Astrocyte (in vitro differentiated cells and primary cell): ENCODE measurements at places on chromosomes 3 and 15. TPM values are rescaled to one million over a fixed set of nuclear protein-coding genes. Genes with fewer than 3 reads are reported as not detected.

DNA sequence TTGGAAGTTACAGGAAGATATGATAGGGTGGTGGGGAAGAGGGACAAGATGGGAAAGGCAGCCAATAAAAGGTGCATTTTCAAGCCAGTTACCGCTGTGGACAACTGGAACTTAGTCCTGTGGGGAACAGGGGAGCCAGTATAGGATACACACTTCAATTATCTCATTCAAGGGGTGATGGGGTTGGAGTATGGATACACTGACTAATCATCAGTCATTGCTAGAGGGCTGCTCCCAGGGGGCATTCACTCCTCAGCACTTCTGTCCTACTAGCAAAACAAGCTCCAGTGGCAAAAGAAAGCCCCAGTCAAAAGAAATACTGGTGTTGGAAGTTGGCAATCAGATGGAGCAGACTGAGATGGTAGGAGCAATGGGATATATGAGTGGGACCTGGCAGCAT is 183.4 kb upstream of the GADL1 start:
- H3K27ac ChIP-seq, result peak overlapping the region; percentile 83
- peak; percentile 37 for DNase-seq
- H3K36me3 ChIP-seq, result no peaks in the 10 kb centered on the region

DNA sequence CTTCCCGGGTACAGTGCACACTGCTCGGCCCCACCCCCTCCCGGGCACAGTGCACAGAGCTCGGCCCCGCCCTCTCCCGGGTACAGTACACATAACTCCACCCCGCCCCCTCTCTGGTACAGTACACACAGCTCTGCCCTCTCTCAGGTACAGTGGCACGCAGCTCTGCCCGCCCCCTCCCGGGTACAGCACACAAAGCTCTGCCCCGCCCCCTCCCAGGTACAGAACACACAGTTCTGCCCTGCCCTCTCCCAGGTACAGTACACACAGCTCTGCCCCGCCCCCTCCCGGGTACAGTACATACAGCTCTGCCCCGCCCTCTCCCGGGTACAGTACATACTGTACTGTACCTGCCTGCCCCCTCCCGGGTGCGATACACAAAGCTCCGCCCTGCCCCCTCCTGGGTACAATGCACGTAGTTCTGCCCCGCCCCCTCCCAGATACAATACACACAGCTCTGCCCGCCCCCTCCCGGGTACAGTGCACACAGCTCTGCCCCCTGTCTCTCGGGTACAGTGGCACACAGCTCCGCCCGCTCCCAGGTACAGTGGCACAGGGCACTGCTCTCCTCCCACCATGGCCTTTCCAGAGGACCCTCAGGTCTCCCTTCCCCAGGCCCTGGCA is 16.4 kb upstream of the PRR20G start:
- no peak for DNase-seq
- no peaks in the 10 kb centered on the region for H3K36me3 ChIP-seq
- no peaks in the 10 kb centered on the region for H3K4me1 ChIP-seq
- no peaks in the 10 kb centered on the region for H3K27me3 ChIP-seq
- no peak overlapping the region for H3K4me3 ChIP-seq
- H3K27ac ChIP-seq, result no peak overlapping the region

Gene PP2D1
- total RNA-seq, result not detected in 2 replicates

Gene IL5RA
- not detected in 2 replicates for total RNA-seq

Gene CNTN4
- not detected in 2 replicates for total RNA-seq

DNA sequence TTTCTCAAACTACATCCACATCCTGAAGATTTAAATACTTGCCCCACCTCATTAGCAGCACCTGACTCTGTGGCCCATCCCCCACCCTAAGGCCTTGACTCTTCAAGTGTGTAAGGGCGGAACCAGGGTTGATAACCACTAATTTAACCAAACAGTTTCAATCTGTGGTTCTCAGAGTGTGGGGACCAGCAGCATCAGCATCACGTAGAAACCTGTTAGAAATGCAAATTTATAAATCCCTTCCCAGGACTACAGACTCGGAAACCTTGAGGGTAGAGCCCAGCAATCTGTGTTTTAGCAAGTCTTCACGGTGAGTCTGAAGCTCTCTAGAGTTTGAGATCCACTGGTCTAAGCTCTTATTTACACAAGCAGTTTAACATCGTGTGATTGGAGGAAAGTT is 12.4 kb downstream of the GNB4 start:
- no peaks in the 10 kb centered on the region for H3K4me1 ChIP-seq
- no peaks in the 10 kb centered on the region for H3K36me3 ChIP-seq
- no peaks in the 10 kb centered on the region for H3K27me3 ChIP-seq
- no peak for DNase-seq
- no peak overlapping the region for H3K4me3 ChIP-seq

Gene AHSG
- not detected in 2 replicates for total RNA-seq

Gene ILDR1
- not detected in 2 replicates for total RNA-seq

- DNase-seq, result no peak
- no peak overlapping the region for H3K4me3 ChIP-seq
- no peaks in the 10 kb centered on the region for H3K4me1 ChIP-seq
- H3K27me3 ChIP-seq, result peaks cover 35% of the 10 kb centered on the region
- H3K36me3 ChIP-seq, result no peaks in the 10 kb centered on the region
These were observed 29.1 kb downstream of the FGD5 start for GRCh38 chr3:14847613-14848541.

Gene TRPM1
- total RNA-seq, result not detected in 2 replicates

- no peak overlapping the region for H3K4me3 ChIP-seq
- H3K4me1 ChIP-seq, result no peaks in the 10 kb centered on the region
- no peak overlapping the region for H3K27ac ChIP-seq
- H3K27me3 ChIP-seq, result no peaks in the 10 kb centered on the region
These were observed 295.9 kb upstream of the UBE2E2 start for GRCh38 chr3:22907161-22907780.

Gene COLQ
- total RNA-seq, result 1.2 and 1.7 TPM in 2 replicates

DNA sequence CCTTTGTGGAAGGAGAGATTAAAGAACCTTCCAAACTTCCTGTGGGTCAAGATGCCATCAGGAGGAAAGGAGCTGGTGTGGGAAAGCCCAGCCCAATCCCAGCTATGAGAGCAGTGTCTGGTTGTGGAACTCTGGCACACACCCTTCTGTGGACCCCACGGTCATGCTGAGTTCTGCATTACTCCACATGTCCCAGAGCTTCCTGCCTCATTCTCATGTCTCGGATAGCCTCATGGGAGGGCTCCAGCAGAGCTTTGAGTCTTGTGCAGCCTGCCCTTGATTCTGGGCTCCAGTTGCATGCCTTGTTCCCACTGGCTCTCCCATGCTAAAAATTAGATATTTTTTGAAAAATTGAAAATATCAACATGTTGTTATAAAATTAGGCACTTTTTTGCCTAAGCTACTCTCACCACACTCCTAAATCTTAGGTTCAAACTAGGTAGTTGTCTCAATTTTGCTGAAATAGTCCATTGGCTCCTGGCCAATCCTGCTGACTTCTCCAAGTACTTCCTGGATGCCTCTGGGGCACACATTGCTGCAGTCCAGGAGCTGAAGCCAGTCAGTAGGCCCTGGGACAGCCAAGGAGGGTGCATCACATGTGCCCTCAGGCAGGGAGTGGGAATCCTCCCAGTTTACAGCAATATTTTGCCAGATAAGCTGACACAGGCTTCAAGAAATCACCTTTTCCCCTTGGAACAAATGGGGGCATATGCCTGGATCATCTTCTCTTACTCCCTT is 144.3 kb downstream of the EEFSEC start:
- DNase-seq, result no peak
- no peak overlapping the region for H3K4me3 ChIP-seq
- H3K36me3 ChIP-seq, result no peaks in the 10 kb centered on the region
- H3K27ac ChIP-seq, result no peak overlapping the region
- no peaks in the 10 kb centered on the region for H3K4me1 ChIP-seq
- no peaks in the 10 kb centered on the region for H3K27me3 ChIP-seq

DNA sequence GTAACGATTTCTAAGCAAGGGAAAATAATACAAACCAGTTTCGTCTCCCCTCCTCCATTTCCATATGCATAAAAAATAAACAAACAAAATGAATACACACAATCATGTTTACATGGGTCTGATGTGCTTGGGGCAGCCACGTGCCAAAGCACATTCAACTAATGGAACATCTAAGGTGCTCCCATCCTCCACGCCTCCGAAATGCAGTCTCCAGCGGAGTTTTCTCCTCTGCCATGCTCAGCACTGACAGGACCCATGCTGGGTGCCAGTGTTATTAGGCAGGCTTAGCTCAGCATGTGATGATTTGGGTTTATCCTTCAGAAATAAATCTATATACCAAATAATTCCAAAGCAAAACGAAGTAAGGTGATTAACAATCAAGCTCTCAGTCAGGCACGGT is 337.3 kb upstream of the ATP10A start:
- H3K4me3 ChIP-seq, result no peak overlapping the region
- DNase-seq, result no peak
- no peaks in the 10 kb centered on the region for H3K27me3 ChIP-seq
- no peaks in the 10 kb centered on the region for H3K4me1 ChIP-seq
- H3K36me3 ChIP-seq, result no peaks in the 10 kb centered on the region
- H3K27ac ChIP-seq, result no peak overlapping the region

GRCh38 chr15:95799286-95800200 is 531.0 kb upstream of the NR2F2 start:
- H3K27me3 ChIP-seq, result no peaks in the 10 kb centered on the region
- H3K27ac ChIP-seq, result no peak overlapping the region
- no peak overlapping the region for H3K4me3 ChIP-seq
- no peaks in the 10 kb centered on the region for H3K36me3 ChIP-seq

GRCh38 chr3:154364849-154365248 is 40.6 kb upstream of the DHX36 start:
- no peaks in the 10 kb centered on the region for H3K27me3 ChIP-seq
- DNase-seq, result no peak
- H3K4me3 ChIP-seq, result no peak overlapping the region
- no peaks in the 10 kb centered on the region for H3K36me3 ChIP-seq
- H3K27ac ChIP-seq, result no peak overlapping the region

DNA sequence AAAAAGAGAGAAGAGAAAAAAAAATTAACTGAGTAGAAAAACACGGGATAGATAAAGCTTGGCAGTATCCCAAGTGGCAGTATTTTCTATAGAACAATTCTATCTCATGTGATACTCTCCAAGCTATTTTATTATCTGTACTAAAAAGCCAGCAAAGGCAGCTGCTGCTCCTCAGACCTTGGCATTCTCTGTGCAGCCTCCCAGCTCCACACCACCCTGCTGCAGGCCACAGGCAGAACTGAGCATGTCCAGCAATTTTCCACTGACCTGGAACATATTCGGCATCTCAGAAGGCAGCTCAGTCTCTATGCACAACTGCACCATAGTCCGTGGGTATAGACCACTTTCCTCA is 1161.4 kb downstream of the IGSF11 start:
- no peak overlapping the region for H3K4me3 ChIP-seq
- H3K27ac ChIP-seq, result no peak overlapping the region
- no peaks in the 10 kb centered on the region for H3K4me1 ChIP-seq
- H3K36me3 ChIP-seq, result no peaks in the 10 kb centered on the region
- DNase-seq, result no peak

- no peak overlapping the region for H3K27ac ChIP-seq
- no peaks in the 10 kb centered on the region for H3K36me3 ChIP-seq
- H3K27me3 ChIP-seq, result no peaks in the 10 kb centered on the region
- H3K4me3 ChIP-seq, result no peak overlapping the region
- peaks cover 8% of the 10 kb centered on the region for H3K4me1 ChIP-seq
These were observed 24.7 kb downstream of the SLC24A1 start for GRCh38 chr15:65646486-65646885.

Gene MAGI1
- total RNA-seq, result 27.4 and 31.8 TPM in 2 replicates

DNA sequence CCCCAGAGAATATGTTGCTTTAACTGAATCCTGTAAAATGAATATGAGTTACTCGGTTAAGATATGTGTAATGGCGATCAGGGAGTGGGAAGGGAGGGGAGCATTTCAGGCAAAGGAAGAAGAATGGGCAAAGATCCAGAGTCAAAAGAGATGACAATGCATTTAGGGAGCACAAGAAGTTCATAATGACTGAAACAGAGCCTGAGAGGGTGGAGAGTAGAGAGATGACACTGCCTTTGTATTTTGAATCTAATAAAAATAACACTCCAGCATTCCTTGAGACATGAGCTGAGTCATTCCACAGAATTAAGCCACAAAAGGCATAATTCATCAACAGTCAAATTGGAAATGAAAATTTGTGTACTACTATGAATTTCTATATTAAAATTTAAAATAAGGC is 105.3 kb upstream of the PEX5L start:
- no peaks in the 10 kb centered on the region for H3K27me3 ChIP-seq
- no peak overlapping the region for H3K27ac ChIP-seq
- peak; percentile 7 for DNase-seq

DNA sequence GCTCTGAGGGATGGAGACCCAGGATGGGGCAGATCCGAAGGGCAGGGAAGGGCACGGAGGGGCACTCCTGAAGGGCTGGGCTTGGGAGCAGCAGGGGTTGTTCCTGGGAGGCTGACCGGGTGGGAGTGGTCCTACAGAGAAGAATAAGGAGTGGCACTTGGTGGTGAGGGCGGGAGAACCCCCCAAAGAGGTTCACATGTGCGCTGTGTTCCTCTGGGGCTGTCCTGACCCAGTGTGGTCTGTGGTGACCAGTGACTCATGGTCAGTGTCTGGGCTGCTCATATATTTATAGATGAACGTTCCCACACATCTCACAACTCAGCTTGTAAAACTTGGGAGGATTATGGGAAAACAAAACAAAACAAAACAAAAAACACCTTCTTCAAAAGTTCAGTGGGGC is 10.0 kb downstream of the TRPM1 start:
- DNase-seq, result peak; percentile 78
- H3K36me3 ChIP-seq, result no peaks in the 10 kb centered on the region
- no peak overlapping the region for H3K4me3 ChIP-seq
- no peaks in the 10 kb centered on the region for H3K27me3 ChIP-seq
- H3K27ac ChIP-seq, result no peak overlapping the region

- no peaks in the 10 kb centered on the region for H3K4me1 ChIP-seq
- DNase-seq, result peak; percentile 43
- H3K27ac ChIP-seq, result no peak overlapping the region
- H3K36me3 ChIP-seq, result no peaks in the 10 kb centered on the region
- no peak overlapping the region for H3K4me3 ChIP-seq
These were observed 21.8 kb downstream of the METTL6 start for GRCh38 chr3:15405448-15406050.

DNA sequence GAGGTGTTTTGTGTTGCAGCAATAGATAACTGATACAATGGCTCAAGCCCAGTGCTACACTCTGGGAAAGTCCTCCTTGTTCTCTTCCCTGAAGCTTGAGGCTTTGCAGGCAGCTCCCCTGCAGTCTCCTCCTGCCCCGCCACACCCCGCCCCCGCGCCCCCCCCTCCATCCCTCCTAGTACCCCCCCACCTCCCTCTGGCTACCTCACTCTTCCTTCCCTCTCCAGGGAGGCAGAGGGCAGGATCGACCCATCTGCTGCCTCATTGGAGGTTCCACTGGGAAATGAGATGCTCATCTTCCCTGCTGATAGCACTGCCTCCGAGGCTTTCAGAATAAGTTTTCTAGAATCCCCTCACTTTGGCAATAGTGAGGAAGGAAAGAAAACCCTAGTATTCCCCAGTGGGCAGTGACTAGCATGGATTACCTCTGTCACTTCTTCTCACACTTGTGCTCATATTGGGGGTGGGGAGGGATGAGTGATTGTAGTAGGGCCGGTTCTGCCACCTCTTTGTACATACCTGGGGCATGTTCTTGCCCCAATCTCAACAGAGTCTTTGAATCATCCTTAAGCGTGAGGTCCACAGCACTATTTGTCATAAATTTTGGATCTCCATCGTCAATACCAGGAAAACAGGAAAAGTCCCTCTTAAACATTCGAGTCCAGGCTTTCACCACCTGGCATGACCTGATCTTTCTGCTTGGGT is 16.3 kb upstream of the RAB7A start:
- DNase-seq, result no peak
- peaks cover 3% of the 10 kb centered on the region for H3K27me3 ChIP-seq
- no peak overlapping the region for H3K4me3 ChIP-seq
- no peaks in the 10 kb centered on the region for H3K4me1 ChIP-seq
